ENCODE measurements at places on chromosomes 5 and 9.

DNA sequence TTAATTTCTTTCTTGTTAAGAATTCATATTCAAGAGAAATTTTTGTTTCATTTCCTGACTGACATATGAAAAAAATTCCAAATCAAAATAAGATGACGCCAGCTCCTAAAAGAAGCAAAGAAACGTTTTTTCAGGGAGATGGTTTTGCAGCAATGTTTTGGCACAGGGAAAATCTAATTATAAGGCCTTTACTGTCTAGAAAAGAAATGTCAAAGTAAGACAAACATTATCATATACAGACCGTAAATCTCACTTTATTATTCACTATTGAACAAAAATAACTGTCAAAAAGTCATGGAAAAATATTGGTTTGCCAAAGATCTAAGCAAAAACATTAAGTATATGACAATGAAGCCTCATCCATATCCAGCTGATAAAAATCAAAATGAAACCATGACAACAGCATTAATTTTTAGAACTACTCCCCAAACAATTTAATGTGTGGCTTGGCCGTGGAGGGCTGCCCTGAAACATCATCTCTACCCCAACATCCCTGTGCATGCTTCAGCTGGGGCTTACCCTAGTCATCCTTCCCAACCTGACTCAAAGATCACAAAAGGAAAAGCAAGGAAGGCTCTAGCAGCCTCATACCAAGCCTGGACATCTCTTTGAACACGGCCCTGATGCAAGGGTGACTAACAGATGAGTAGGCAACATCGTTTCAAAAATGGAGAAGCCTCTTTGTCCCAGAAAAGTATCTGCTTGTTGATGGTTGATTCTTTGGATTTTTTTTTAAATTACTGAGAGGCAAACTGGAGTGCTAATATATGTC is 95.6 kb downstream of the ARSB start:
- no peak for DNase-seq

DNA sequence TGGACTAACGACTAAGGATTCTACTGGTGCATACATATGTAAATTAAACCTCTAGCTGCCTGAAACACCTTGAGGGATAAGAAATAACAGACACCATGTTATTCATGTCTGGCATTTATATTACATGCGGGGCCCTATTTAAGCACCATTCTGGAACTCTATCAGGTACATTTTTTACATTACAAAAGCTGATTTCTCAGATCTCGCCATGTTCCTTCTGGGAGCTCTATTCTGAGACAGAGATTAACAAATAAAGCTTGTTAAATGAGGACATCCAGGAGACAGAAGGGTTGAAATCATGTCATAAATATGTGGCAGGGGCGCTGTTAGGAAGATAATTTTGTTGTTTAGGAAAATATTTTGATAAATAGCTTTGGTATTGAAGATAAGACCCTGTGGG is 93.4 kb upstream of the SLIT3 start:
- DNase-seq: no peak

GRCh38 chr9:3750321-3750720 is 224.5 kb upstream of the RFX3 start:
- no peak for DNase-seq

- no peak for DNase-seq
Measured at GRCh38 chr9:21988056-21988990, 5.9 kb downstream of the CDKN2A start.

GRCh38 chr5:151692312-151692711 is 5.6 kb upstream of the SPARC start:
- DNase-seq: no peak

- DNase-seq: no peak
Measured at GRCh38 chr9:114856215-114856941, 50.5 kb upstream of the TNFSF15 start.

GRCh38 chr5:139711906-139712224 is 63.7 kb downstream of the CXXC5 start:
- DNase-seq: no peak

- DNase-seq: no peak
Measured at GRCh38 chr5:98581112-98581997, 192.1 kb upstream of the RGMB start.

GRCh38 chr9:105073147-105073546 is 145.2 kb upstream of the ABCA1 start:
- DNase-seq: no peak

DNA sequence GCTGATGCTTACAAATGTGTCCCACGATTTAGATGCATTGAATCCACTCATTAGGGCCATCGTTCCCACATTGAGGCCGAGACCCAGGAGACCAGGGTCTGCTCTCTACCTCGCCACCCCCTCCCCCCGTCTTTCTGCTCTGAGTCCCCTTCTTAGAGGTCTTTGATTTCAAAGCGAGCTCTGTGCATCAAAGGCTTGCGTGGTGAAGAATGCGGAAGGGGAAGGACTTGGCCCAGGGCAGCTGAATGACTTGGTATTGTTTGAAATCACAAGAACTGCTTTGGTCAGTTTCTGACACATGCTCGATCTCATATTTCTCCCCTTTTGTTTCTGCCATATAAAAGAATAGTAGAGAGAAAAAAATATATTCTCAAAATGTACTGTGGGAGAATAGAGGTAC is 78.3 kb upstream of the IRX1 start:
- DNase-seq: no peak
